Common myeloid progenitor, CD34-positive (primary cell): ENCODE measurements at places on chromosomes 6 and 20.
A peak's percentile ranks its signal among the peaks of the same experiment; 100 is the strongest.

- DNase-seq = no peak
These were observed 104.9 kb upstream of the FOXA2 start for GRCh38 chr20:22689266-22689665.

DNA sequence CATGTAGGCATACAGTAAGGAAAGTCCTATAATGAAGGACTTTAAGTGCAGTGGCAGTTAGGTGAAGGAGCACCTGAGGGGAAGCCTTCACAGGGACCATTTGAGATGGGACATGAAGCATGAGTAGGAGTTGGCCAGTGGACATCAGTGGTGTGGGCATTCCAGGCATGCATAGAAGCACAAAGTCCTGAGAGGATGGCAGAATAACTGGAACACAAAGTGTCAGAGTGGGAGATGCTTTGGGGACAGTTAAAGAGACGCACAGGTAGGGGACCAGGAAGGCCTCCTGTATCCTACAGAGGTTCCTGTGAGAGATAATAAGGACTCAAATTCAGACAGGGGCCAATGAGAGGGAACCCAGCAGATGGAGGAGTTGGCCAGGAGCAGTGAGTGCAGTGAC, 26.4 kb upstream of the EFHC1 start:
- no peak for DNase-seq

GRCh38 chr6:151390276-151390850, 996 bp downstream of the ZBTB2 start:
- peak; percentile 99 for DNase-seq

GRCh38 chr20:22338140-22338708, 246.1 kb downstream of the FOXA2 start:
- no peak for DNase-seq

- DNase-seq = no peak
These were observed 69.4 kb upstream of the NAA20 start for GRCh38 chr20:19947611-19948264.

DNA sequence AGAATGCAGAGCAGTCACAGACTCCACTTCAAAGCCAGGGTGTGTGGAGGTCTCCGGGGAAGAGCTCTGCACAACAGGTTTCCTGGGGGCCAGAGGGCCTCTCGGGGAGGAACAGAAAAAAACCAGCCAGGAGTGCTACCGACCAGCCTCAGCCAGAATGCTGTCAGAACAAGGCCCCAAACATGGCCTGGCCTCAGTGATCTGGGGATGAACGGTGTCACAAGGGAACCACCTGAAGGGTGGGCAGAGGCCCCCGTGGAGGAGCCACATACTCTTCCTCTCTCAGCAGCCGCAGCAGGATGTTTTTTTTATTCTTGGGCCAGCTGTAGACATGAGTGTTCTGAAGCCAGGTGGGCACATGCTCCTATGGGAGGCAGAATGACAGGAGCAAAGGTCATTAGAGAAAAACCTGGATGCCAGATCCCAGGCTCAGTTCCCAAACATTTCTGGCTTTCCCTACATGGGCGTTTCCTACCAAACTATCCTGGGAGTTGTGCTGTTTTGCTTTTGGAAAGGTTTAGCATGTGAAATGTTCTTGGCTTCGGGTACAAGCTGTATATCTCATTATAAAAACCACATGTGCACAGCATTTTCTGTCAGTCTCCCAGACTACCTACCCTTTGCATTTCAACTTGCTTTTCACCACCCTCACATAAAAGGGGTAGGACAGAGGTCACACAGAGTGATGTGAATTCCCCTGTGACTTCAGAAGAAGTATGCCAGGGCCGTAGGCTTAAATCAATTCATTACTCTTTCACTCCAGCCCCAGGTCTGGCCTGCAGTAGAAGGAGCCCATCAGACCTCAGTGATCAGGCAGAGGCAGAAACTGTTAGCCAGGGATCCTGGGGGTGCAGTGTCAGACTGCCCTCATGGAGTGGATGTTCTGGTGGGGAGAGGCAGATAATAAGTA, 46.2 kb downstream of the TRAF3IP2 start:
- no peak for DNase-seq

- DNase-seq = no peak
These were observed 17.5 kb downstream of the GSTA2 start for GRCh38 chr6:52745764-52746201.

- DNase-seq = no peak
These were observed 64.6 kb downstream of the CAP2 start for GRCh38 chr6:17457956-17458355.

- DNase-seq = no peak
These were observed 38.9 kb downstream of the STK35 start for GRCh38 chr20:2140561-2140960.

DNA sequence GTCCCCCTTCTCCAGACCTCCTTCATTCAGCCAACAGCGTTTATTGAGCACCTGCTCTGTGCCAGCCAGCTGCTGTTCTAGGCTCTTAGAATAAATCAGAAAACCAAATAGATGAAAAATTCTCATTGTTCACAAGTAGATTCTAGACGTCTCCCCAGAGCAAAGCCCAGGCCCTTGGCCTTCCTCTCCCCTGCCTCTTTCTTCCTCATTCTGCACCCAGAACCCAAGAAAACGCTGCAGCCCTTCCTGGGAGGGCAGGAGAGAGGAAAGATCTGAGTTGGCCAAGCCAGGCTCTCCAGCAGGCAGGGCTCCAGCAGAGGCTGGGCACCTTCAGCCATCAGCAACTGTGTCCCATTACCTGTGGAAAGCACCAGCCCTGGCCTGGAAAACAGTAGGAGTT, 12.0 kb upstream of the BPI start:
- DNase-seq = no peak

GRCh38 chr20:59752101-59752586, 147.8 kb downstream of the PHACTR3 start:
- peak; percentile 13 for DNase-seq

DNA sequence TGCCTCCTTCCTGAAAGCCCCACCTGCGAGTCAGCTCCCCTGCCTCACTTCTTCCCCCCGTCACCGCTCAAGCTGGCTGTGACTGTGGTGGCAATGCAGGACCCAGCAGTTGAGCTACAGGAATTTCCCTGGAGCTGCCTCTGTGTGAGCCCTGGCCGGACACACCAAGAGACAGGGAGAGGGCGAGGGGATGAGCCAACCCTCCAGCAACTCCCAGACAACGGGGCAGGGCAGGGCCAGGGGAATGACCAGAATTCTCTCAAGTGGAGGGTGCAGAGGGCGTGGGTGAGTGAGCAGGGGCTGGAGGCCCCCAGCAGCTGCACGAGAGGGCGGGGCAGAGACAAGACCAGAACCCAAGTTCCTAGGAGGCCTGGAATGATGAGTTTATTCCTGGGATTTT, 4.9 kb upstream of the ARFGAP1 start:
- no peak for DNase-seq

- peak; percentile 41 for DNase-seq
These were observed 45.3 kb upstream of the STXBP5 start for GRCh38 chr6:147158881-147159280.

- no peak for DNase-seq
These were observed 27.0 kb downstream of the CLIC5 start for GRCh38 chr6:45988635-45989034.

- no peak for DNase-seq
These were observed 26.0 kb downstream of the PRKN start for GRCh38 chr6:162701551-162701950.

- no peak for DNase-seq
These were observed 230.1 kb upstream of the MOCS1 start for GRCh38 chr6:40164345-40164755.

DNA sequence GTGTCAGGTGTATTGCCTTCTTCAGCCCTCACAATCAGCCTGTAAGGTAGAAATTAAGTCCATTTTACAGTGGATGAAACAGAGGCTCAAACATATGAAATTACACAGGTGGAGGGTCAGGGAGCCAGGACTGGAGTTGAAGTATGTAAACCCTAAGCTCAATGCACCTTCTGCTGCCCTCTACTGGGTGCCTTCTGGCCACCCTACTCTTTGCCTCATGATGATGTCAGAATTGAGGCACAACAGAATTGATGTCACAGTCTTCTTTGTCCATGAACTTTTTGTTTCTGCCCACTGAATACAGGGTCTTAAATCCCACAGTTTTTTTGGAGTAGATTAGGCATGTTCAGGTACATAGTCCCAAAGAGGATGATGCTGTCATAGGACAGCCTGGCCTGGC, 400.8 kb upstream of the CHD6 start:
- DNase-seq = no peak

GRCh38 chr6:95742767-95743289, 165.5 kb downstream of the MANEA start:
- no peak for DNase-seq

DNA sequence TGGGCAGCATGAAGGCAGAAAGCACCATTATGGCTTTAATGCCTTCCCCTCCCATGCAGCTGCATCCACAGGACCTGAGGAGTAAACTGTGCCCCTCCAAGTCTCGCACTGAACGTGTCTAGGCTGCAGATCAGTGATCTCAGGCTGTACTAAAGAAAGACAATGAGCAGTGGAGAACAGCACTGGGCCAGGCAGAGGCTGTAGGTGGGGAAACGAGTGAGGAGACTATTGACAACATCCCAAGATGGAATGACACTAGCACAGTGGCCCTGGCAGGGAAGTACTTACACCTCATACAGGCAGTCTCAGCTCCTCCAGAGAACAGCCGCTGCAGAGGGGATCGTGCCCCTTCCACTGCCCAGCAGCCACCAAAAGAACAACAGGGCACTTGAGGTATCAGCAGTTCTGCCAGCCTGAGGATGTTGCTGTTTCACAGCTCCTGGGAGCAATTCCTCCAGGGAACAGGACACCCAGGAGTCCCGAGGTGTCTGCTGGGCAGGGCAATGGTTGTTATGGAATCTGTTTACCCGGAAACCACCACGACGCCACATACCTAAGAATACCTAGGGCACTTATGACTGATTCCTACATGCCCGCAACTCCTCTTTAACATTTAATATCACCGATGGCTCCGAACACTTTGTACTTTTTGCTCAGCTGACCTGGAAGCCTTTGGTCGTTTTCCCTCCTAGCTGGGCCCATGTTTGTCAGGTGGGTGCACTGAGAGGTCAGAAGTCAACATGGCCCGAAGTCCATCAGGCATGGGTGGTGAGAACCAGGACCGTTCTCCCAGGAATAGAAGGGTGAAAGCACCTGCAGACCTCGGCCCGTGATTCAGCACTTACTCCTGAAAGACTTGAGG, 79.1 kb downstream of the SLC22A23 start:
- no peak for DNase-seq

DNA sequence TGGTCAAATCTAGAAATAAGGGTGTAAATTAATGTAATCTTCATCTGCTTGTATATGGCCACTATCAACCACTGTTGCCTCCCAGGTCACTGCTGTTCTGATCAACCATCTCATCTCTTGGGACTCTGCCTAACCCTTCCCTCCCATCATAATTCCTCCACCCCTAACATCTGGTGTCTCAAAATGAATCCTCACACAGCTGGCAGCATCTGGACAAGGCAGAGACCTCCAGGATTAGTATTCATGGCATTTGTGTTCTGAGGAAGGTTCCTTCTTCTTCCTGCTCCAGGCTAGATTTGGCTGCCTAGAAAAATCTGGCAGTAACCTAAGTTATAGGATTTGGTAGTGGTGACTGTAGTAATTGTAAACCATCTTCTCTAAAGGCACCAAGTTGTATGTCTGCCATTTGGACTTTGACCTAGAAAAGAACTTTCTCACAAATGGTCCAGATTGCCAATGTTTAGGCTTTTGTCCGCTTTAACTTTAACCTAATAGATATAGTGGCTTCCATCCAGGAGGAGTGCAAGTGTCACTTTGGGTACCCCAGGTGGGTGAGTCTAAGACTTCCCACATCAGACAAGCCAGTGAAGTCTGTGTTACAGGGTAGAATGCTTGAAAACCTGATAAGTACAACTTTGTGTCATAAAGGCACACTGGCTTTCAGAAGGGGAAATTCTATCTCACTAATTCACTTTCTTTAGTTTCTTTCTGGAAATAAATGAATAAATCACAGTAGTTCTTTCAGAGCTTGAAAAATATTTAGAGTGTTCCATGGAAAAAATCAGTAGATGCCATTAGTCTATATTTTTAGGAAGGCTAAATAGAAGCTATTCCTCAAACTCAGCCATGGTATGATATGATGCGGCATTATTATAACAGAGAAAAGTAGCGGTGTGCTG, 3.0 kb upstream of the PHACTR2 start:
- no peak for DNase-seq

- peak; percentile 7 for DNase-seq
These were observed 34.7 kb downstream of the KIF25 start for GRCh38 chr6:168032005-168032760.

DNA sequence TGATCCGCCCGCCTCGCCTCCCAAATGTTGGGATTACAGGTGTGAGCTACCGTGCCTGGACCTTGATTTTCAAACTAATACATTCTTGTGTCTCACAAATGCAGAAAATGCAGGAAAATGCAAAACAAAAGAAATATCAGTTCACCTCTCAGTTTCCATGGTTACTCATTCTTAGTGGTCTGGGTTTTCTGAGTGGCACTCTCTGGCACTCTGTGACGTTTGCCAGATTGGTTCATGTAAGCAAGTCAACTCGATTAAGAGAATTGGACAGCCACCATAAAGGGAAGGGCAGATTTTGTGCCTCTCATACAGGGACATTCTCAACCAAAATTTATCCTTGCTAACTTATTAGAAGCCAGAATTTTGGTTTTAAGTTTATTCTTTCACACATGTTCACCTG, 8.6 kb downstream of the CMTR1 start:
- DNase-seq = no peak

DNA sequence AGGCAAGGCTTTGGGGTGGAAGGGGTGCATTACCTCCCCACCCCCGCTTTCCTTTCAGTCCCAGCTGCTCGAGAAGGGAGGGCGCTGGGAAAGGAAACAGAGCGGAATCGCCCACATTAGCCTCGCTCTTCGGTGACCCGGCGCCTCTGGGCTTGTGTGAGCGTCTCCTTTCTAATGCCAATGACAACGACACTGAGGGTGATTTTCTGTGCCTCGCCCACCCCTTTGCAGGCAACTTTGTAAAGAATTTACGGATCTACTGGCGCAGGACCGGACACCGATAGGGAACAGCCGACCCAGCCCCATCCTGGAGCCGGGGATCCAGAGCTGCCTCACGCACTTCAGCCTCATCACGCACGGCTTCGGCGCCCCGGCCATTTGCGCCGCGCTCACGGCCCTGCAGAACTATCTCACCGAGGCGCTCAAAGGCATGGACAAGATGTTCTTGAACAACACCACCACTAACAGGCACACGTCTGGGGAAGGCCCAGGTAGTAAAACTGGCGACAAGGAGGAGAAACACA, 24.3 kb downstream of the TFAP2B start:
- DNase-seq = no peak

GRCh38 chr20:5569021-5569420, 181.2 kb upstream of the SHLD1 start:
- DNase-seq = peak; percentile 82

DNA sequence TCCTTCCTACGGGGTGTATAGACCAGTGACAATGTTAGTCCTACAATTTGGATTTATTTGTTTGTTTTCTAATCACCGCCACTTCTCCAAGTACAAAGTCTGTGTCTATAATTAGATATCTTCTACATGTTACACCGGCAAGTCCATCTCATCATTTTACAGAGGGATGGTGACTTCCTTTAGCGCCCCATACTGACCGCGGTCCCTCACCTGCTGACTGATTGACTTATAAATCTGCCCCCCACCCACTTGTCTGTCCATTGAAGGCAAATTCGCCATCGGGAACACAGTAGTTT, 8.9 kb upstream of the NR2E1 start:
- no peak for DNase-seq

GRCh38 chr20:47043086-47043485, 148.4 kb downstream of the EYA2 start:
- no peak for DNase-seq
